Activated T-cell treated with anti-CD3 and anti-CD28 coated beads for 48 hours (primary cell): ENCODE measurements at places on chromosomes 4 and X.

DNA sequence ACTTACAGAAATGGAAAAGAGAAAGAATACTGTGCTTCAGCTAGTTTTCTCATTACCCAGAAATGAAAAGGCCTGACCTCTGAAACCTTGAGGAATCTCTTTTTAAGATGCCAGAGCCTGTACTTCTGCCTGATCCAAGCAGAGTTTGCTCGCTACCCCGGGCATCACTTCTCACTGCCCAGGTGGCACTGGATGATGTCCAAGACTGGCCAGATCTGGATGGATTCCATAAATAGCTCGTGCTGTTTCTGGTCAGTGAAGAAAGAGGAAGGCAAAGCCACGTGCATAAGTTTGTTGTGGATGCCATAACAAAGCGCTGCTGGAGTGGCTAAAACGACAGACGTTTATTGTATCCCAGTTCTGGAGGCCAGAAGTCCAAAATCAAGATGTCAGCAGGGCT lies 133.5 kb downstream of the TBL1X start:
- DNase-seq = no peak

GRCh38 chr4:116638592-116638991 lies 446.8 kb downstream of the TRAM1L1 start:
- DNase-seq = no peak

DNA sequence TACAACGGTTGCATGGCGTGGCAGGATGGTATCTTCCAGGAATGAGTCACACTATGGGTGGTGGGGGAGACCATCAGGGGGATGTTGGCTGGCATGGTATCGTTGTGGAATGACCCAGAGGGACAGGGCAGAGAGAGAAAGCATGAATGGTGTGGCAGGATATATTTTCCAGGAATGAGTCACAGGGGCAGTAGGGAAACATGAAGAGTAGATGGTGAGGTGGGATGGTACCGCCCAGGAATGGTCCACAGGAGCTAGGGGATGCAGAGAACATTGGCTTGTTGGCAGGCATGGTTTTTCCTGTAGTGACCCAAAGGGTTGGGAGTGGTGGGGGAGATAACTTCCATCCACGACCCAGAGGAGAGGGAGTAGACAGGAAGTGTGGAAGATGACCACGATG lies 62.4 kb downstream of the MAOA start:
- no peak for DNase-seq

DNA sequence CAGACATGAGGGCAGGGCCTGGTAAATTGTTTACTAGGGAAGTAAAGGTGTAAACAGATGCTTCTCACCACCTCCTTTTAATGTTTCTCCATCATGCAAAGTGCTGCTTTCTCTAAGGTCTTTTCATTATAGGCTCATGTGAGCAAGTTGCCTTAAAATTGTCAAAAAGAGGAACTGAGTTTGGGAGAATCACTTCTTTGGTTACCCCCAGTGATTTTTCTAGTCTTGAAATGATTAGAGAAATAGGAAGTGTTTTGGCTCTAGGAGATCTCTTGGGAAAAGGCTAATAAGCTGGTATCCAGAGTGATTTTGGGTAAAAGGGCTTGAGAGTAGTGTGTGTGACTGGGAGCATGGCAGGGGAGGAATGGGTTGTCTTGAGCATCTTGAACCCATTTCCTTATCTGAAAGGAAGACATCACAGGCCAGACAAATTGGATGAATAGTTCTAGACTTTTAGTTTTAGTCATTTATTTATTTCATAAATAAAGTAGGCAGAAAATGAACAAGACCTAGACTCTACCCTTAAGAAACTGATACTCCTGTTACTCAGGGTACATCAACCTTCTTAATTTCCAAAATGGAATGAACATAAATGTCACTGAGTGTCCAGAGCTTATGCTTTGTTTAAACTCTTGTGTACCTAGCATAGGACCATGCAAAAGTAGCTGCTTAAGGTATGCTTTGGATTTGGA lies 14.2 kb downstream of the GRPR start:
- no peak for DNase-seq

DNA sequence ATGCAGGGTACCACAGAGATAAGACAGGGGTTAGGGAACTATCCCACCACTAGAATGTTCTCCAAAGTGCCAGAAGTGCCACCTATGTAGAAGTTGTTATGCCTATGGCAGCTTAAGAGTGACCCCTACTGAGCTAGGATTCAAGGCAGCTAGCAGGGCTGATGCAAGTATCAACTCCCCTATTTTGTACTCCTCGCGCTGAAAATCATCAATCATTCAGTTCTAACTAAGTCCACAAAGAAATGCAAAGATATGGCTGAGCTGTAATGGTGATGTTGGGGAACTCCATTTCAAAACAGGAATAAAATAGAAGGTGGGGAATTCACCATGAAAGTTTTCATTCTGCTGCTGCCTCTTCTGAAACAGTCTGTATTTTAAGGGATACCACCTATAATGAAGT lies 13.8 kb downstream of the ACSL4 start:
- DNase-seq = no peak

DNA sequence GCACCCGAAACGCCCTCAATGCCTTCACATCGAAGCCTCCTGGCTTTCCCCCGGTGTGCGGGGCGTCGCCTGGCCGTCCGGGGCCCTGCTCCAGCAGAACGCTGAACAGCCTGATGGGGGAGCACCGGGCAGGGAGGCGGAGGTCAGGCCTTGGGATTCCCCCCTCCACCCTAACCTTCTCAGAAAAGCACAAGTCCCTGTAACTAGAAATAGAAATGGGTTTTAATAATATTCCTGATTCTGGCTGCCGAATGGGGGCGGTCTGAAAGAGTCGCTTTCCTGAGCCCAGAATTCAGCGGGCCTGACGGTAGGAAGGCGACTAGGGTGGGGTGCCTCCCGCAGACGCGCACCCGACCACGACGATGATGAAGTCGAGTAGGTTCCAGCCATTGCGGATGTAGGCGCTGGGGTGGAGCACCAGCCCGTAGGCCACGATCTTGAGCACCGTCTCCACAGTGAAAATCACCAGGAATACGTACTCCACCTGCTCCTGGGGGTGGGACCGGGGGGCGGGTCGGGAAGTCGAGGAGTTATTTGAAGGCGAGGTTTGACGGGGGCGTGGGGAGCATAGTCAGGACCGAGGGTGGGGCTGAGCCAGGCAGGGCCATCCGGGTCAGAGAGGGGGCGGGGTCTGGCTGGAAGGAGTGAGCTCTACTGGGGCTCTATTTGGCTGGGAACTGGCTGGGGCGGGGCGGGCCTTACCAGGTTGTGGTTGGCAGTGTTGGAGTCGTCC lies 2.5 kb downstream of the CACNA1F start:
- DNase-seq = peak; percentile 62

GRCh38 chr4:176335421-176335820 lies 15.7 kb downstream of the SPCS3 start:
- DNase-seq = no peak

GRCh38 chrX:77899081-77899828 lies at the start of gene COX7B:
Gene COX7B, plus strand, starts transcription at chrX:77899468. Its CDS starts 86 bp downstream, at chrX:77899554.
- peak; percentile 29 for DNase-seq

DNA sequence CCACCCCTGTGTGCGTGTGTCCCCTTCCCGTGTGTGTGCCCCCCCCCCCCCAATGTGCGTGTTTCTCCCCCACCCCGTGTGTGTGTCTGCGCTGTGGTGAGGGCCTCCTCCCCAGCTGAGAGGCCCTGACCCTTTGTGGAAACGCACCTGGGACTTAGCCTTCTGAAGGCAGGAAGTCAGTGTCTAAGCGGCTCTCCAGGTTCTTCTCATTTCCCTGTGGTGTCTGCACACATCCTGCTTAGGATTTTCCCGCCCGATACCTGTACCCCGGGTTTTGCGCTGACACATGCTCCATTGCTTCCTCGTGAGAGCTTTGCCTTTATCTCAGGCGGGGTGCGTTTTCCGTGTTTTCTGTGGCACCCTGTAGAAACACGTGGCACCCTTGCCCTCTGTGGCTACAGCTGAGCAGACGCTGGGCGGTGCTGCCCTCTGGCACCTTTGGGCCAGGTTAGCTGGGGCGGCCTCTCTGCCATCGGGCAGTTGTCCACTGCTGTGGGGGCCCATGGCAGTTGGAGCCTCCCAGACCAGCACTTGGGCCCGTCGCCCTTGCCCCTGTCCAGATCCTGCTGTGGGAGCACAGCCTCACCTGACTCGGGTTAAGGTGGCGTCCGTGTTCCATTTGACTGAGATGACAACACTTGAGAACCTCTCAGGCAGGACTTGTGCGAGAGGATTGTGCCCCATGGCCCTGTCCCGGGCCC lies 26.3 kb downstream of the MAEA start:
- no peak for DNase-seq

GRCh38 chr4:137700072-137700471 lies 167.8 kb upstream of the PCDH18 start:
- no peak for DNase-seq

DNA sequence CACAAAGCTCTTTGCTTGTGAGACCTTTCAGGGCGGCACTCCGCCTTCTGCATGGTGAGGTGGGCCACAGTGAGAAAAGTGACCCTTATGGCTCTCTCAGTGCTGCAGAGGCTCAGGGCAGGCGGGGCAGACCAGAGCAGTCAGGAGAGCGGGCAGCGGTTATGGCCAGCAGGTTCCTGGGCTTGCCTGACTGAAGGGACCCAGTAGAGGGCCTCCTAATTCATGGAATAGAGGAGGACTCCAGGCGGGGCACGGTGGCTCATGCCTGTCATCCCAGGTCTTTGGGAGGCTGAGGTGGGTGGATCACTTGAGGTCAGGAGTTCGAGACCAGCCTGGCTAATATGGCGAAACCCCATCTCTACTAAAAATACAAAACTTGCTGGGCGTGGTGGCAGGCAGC lies 91.4 kb downstream of the CLNK start:
- DNase-seq = no peak

DNA sequence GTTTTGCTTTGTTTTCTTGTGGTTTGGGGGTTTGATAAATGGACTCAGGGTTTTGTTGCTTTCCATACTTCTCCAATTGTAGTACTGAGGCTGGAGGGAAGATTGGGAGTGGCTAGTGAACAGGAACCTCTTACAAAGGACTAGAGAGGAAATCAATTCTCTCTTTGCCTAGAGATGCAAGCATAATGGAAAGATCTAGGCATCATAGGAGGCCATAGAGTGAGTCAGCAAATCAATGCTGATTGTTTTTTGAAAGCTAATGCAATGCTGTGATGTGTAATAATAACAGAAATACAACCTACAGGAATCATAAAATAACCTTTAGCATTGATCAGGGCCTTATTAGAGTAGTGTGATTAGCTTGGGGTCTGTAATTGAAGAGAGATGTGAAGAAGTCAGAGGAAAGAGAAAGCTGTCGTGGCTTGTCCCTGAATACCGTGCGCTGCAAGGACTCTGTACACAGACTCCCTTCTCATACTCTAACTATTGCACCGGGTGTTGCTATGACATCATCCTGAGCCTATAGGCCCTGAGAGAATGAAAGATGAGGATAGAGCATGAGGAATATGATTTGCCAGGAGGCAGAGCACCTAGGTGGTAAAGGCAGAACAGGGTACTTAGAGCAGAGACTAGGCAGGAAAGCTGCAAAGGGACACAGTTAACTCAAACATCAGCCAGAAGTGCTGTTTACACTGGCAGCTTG lies 29.3 kb upstream of the GPR101 start:
- no peak for DNase-seq

GRCh38 chr4:145930592-145930991 lies 8.0 kb downstream of the ZNF827 start:
- no peak for DNase-seq

GRCh38 chrX:10979956-10980355 lies 131.2 kb upstream of the HCCS start:
- DNase-seq = no peak

DNA sequence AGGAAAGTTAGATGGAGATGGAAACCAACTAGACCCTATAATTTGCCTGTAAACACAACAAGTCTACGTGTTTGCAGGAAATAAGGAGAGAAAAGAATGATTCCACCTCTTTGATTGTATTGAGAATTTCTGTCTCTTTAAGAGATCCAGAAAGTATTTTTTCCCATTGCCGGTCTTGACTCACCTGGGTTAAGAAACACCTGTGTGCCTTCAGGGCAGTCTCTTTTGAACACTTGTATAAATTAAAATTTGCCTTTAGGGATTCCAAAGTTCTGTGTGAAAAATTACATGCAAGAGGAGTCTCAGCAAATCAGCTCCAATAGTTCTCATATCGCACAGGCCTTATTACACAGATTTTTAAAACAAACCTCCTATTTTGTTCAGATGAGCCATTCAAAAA lies 46.0 kb upstream of the SMAD1 start:
- DNase-seq = no peak

DNA sequence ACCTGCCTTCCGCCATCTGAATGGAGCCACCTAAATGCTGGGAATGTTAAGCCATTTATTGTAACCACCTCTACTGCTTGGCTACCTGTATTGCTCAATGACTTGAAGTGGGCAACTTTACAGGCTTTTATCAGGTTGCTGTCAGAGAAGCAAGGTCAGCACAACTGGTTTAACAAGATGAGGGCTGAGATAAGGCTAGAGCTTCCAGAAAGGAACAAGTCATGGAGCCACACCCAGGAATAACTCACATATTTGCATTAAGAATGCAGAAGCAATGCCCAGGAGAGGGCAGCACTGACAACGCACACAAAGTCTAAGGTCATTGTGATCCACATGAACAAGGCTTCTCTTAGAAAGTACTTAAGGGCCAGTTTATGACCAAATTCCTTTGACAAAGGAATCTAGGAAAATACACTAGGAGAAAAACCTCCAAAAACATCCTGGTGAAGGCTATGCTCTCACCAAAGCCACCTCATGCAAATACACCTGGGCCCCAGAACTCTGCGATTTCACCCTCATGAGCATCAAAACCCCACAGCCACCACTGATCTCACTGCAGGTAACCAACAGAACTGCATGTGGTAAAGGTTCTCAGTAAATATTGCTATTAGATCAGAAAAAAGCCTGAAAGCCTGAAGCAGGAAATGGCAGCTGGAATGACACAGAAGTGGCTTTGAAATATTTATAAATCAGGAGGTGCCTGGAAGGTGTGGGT lies 15.0 kb upstream of the STS start:
- no peak for DNase-seq

GRCh38 chr4:37245391-37245954 lies 930 bp downstream of the NWD2 start:
- no peak for DNase-seq

DNA sequence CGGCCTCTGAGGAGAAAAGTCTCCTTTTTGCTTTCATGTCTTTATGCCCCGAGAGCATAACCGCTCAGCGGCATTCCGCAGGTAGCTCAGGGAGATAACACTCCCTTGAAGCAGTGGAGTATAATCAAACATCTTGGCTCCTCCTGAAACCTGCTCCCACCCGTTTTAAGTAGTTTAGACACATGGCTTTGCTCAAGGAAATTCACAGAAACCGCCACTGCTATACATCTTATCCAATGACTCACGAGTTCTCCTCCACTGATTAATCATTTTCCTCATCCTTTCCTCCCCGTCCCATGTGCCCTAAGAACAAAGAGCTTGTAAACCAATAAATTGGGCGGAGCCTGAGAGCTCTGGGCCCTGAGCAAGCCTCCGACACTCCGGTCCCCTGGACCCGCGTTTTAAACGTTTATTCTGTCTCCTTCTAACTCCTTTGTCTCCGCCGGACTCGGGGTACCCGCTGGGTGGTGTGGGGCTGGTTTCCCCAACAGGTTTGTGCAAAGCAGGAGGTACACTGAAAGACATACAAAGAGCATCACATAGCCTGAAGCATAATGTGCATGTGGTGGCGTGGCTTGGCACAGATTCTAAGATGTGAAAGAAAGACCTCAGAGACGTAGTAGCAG lies 401.2 kb downstream of the TLL1 start:
- no peak for DNase-seq
